Activated CD4-positive, alpha-beta memory T cell treated with anti-CD3 and anti-CD28 coated beads, Interleukin-2, amount 10 ng/mL, durations not matched to agents 7 days and 5 days (primary cell): ENCODE measurements at places on chromosomes 3 and 15. TPM values are rescaled to one million over a fixed set of nuclear protein-coding genes. Genes with fewer than 3 reads are reported as not detected.

DNA sequence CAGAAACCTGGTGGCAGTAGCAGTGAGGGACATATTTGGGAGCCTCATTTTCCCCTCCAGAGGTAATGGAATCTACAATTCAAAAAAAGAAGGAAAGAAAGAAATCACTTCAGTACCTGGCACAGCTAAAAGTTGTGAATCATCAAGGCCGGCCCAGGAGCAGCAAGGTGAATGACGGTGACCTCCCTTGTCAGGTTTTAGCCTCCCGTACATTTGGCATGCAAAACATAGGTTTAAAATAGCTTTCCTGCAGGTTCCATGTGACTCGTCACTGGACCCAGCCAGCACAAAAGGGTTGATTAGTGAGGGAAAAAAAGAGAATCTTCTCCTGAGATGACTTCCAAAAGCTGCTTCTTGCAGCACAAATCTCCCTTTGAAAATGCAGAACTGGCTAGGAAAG is 394.2 kb downstream of the LSAMP start:
- DNase-seq = no peak

GRCh38 chr3:138125548-138126221 is 6.5 kb downstream of the A4GNT start:
- DNase-seq = no peak

DNA sequence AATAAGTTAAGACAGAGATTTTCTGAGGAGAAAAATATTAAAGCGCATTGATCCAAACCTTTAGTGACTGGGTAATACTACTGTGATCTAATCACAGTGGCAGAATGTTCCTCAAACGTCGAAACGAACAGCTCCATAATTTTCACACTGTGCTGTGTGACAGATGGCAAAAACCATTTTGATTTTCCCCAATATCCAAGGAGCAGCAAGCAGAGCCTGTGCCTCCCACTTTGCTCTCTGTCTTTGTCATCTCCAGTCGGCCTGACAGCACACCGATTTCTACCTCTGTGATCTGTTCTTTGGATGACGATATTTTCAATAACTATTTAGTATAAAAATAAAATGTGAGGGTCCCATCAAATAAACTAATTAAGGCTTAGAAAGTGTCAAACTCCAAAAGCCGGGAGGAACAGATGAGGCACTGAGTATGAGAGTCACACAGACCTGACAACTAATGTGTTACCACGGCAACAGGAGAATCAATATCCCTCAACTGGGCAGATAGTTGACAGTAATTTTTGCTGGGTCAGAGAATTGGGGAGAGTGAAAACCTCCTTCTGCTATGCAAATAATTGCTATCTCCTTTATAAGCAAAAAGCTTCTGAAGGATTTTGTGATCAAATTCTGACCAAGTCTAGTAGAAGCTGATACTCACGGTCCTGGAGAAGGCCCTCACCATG is 489.1 kb upstream of the CFAP20DC start:
- DNase-seq = no peak

DNA sequence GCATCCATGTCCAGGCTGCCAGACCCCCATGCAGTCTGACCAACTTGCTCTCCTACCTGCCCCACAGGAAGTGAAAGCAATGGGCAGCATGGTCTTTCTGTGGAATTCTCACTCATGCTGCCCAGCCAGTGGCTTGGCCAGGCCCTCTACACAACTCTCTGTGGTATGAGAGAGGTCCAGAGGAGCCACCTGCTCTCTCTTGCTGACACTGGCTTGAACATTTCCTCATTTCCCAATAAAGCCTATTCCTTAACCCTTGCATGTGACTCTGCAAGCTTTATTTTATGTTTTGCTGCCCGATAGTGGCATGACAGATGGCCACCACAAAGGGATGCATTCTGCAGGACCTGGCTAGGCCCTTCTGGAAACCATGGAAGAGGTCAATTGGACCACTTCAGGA is 53.8 kb downstream of the CCR1 start:
- DNase-seq = no peak

DNA sequence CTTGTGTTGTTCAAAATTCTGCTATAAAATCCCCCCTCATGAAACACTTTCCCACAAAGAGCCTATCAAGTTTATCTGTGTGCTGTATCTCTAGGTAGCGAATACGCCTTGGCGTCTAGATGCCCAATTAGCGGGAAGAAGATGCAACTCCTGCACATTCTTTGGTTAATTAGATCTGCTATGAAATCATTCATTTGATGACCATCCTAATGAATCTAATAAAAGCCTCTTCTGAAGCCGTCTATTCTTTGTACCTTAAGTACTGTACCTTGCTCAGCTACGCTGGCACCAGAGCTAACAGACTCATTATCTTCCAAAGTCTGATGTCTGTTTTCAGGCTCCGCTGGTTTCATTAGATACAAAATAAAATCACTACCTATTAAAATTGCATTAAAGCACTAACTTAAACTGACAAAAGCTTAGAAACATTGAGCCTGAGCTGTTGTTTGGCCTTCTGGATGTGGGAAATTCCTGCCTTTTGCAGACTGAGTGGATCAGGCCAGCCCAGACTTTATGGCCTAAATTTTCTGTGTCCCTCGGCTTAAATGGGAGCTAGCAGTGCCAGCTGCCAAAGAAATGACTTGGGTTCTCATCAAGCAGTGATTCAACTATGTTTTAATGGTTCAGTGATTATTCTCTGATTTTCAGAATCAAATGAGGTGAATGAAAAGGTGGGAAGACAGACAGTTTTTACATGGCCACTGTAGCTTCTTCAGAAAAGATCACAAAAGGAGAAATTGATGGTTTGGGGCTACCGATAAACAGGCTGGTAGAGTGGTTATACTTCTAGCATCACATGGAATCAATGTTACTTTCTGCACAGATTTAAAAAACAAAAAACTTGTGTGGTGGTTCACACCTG is 28.4 kb upstream of the CHST2 start:
- no peak for DNase-seq

DNA sequence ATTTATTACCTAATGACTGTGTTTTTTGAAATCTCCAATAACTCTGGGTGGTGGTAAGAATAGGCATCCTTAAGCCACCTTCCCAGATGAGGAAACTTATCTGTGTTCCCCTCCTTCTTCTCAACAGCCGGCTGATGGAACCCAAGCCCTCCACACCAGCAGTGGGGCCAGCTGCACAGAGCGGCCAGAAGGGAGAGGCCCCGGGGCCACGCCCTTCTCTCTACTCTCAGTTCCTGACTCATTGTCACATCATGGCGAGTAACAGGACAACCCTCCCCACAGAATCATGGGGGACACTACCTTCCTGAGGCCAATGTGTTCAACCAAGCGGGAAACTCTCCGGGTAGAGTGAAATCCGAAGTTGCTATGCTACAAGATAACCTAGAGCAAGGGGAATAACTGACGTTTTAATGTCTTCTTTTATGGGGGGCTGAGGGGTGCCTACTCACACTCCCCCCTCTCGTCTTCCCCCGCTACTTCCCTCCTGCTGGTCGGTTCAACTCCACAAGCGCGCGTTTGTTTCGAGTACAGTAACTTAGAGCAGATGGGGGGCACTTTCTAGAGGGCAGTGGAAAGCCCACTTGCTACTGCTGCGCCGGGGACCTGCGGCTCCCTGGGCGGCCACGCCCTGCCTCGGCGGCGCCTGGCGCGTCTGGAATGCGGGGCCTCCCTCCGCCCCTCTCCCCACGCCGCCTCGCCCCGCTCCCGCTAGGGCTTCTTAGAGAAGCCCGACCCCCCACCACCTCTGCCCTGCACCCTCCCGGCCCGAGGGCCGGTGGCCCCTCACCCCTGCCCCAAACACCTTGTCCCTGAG is 621 bp downstream of the ANXA2 start:
- DNase-seq = peak; percentile 79

DNA sequence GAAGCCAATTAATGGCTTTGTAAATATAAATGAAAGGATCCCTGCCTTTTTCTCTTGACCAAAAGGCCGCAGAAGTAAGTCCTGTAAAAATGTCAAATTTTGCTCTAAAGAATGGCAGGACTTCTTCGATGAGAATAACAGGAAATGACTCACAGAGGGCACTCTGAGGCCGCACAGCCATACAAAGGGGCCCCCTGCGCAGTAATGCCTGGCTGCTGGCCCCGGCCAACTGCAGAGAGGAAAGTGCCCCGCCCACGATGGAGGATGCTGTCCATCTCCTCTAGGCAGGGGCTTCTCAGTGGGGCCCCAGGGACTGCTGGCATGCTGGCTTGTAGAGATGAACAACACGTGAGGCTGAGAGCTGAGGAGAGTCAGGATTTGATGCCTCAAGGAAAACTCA is 18.1 kb upstream of the SCN10A start:
- DNase-seq = peak; percentile 62

GRCh38 chr3:14082108-14082657 is 42.5 kb downstream of the CHCHD4 start:
- DNase-seq = no peak

DNA sequence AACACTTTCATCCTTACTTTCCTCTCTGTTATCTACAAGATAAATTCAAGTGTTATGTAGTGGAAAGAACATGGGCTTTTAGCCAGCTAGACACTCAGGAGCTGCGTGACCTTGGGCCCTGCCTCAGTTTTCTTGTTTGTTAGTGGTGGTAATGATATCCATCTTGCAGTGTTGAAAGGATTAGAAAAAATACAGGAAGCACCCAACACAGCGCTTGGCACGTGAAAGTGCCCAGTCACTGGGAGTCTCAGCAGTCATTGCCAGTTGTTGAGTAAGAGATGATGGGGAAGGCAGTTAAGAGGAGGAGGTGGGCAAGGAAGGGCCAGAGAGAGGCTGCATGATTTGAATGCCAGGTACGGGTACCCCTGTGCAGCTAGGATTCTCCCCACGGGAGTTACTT is 5.3 kb downstream of the PDIA5 start:
- DNase-seq = no peak

The CD276 gene
- total RNA-seq = 1.6 TPM

The C3orf49 gene
- not detected for total RNA-seq
